Kidney tubule cell (primary cell): ENCODE measurements at places on chromosomes 16 and 17.

- peak; percentile 53 for DNase-seq
Measured at GRCh38 chr17:61475726-61476125, 23.5 kb downstream of the TBX4 start.

DNA sequence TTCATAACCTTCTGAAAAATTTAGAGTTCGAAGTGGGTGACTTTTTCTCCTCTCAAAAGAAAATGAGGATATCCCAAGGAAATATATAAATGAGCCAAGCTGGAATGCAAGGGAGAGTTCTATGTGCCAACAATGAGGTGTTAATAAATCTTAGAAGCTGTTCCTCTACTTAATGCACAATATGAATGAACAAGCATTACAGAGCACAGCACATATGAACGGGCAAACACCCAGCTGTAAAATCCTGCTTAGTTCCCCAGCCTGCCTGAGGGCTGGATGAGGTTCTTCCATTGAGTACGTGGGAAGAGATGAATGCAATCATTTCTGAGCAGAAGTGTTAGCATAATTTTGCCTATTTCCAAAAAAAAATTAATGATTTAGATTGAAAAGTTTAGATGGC, 58.1 kb downstream of the WDR59 start:
- no peak for DNase-seq

DNA sequence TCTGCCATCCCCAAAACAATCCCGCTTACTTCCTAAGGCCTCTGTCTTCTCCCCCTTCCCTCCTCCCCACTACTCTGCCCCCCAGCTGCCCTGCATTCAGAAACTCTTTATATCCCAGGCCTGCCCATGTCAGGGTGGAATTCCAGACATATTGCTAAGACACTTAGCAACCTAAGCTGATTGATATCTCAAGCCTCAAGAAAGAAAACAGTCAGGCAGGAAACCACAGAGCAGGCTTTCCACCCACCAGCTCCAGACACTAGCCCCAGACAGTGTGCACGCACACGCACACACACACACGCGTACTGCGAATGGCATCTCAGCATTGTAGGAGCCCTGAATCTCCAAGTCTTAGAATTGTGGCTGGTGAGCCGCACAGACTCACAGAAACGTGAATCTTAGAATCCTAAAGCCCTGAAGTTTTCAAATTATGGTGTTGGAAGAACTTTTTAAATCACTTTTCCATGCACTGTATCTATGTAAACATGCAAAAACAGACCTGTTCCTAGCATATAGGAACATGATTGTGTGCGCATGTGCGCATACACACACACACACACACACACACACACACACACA, 8.8 kb upstream of the LPCAT2 start:
- DNase-seq, result peak; percentile 96

DNA sequence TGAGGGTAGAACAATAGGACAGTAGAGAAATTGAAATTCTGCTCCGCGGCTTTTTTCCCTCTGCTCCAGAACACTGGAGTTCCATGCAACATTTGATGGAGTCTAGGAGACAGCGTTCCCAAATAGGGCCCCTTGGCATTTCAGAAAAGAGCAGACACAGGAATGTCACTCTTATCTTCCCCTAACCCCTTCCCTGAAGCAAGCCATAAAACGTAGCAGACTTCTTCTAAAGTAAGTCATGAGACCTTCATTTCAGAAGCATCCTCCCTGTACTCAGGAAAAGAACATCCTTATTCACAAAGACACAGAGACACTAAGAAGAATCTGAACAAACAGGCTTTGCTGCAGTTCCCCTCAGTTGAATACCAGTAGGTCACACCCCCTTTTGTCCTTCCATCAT, 296.1 kb upstream of the SOX9 start:
- no peak for DNase-seq

- no peak for DNase-seq
Measured at GRCh38 chr16:48617711-48618148, 7.8 kb upstream of the N4BP1 start.

- no peak for DNase-seq
Measured at GRCh38 chr17:49553676-49554335, 21.9 kb upstream of the NXPH3 start.

DNA sequence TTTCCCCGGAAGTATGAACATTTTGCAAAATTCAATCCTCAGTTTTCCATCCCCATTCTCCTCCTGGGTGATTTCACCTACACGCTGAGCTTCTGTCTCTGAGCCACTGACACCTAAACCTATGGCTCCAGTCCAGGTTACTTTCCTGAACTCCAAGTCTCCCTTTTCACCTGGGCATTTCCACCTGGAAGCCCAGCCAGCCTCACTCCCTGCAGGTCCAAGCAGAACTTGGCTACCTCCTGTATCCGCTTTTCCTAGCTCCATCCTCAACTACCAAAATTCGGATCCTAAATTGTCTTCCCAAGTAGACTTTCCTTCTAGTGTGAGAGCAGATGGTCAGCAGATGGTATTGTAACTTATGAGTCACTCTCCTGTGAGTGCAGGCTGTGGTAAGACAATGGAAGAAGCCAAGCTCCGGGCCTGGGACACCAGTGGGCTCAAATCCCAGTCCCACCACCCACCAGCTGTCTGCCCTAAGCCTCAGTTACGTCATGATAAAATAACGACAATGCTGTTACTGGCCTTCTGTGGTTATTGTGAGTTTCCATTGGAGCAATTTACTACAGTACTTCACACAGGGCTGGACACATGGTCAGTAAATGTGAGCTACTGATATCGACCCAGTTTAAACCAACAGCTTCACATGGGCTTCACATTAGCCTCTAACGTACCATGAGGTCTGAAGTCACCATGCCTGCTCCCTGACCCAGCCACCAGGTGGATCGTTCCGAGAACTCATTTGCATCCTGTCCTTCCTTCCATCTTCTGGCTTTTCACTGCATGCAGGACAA, 33.3 kb downstream of the PECAM1 start:
- no peak for DNase-seq

DNA sequence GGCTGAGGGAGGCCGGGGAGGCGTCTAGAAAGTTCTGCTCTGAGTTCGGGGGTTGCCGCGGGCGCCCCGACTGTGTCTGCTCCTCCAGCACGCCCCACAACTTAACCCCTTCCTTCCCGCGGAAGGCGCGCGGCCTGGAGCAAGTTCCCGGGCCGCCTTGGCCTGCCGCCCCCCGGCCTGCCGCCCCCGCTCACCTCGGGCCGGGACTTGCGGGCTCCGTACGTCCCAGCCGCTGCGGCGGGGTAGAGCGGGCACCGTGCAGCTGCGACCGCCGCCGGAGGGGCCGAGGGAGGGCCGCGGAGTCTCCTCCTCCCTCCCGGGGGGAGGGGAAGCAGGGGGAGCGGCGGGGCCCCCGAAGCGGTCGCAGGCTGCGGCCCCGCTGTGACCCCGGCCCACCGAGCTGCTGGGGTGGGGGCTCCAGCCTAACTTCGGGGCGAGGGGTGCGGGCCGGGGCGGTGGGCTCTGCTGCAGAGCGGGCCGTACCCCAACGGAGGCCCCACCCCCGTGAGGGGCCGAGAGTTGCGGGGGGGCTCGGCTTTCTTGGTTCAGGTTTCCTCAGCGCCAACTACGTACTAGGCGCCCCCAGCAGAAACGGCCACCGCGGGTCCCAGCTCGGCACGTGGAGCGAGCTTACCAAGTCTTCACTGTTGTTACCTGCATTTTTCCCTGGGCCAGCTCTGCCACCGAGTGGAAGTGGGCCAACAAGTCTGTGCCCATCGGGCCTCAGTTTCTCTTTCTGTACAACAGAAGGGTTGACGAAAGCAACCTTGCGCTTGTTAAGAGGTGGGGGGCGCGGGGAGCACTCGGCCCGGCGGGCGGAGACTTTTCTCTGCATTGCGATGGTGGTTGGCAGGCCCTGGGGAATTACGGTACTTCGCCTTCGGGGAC, at the start of gene CCDC102A:
TSS of gene CCDC102A (minus strand) at position 266 of the 888 bp plus-strand sequence. CDS start 7,394 bp downstream, outside the sequence.
- DNase-seq, result peak; percentile 6

DNA sequence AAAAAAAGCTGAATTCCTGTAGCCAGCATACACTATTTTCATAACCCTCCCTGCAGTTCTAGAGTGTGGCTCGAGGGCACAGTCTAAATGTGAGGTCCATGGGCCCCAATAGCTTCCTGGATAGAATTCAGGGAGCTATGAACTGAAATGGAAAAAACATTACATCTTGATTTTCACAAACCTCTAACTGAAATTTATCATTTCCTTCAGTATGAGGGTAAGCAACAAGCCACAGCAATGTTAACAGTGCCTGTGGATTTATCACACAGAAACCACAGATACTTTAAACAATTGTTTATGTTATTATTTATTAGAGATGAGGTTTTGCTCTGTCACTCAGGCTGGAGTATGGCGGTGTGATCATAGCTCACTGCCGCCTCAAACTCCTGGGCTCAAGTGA, 18.2 kb downstream of the TMEM92 start:
- DNase-seq, result no peak

- DNase-seq, result peak; percentile 55
Measured at GRCh38 chr16:72740347-72740746, 307.6 kb downstream of the ZFHX3 start.

DNA sequence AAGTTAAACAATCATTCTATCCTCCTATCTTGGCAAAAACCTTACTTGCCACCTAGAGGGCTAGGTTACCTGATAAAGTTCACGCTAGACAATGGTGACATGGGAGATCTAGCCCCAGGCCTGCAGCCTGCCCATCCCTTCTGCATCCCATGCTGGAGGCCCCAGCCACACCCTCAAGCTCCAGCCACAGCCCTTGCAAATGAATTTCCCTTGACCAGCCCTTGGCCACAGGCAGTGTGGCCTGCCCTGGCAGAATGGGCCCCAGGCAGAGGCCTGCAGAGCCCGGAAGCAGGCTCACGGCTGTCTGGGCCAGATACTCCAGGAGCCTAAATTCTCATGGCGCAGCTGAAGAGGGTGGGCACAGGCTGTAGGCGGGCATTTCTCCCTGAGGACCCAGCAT, 14.9 kb downstream of the WNT3 start:
- DNase-seq, result no peak

GRCh38 chr16:51113236-51114125, 37.6 kb downstream of the SALL1 start:
- DNase-seq, result no peak

DNA sequence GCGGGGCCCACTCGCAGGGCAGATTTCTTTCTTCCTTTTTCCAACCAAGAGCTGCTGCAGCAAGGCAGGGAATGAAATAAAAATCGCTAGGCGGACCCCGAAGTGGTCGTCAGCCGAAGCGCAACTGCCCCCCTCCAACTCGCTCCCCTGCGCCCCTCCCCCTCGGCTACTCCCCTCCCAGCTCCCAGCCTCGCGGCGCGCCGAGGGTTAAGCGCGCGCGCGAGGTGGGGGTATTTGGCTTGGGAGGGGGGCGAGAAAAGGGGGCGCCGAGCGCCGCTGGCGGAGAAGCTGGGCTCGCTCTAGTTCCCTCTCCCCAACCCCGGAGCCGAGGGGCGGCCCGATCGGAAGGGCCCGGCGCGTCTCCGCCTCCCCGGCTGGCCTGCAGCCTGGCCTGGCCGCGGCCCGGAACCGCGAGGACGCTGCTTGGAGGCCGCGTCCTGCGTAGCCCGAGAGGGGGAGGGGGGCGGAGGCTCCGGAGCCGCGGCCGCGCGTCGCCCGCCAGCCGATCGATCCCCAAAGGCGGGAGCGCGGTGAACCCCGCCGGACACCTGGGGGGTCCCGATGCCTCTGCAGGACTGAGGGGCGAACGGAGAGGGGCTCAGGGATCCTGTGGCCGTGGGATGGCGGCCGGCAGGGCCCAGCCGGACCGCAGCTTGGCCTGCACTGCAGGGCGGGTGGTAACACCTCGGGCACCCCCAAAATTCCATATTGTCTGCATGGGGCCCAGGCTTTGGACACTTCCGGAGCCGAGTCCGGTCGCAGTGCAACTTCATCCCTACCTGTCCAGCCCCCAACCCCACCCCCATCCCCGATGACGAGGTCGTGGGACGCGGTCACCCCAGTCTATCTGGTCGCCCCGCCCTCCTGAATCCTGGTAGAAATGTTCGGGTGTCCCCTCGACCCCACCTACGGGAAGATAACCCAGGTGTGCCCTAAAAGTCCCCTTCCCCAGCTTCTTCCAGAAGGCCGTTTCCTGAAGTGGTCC, 4.9 kb upstream of the CBX4 start:
- DNase-seq, result peak; percentile 47

GRCh38 chr17:19867329-19868078, at the start of gene ULK2:
Gene ULK2, minus strand, starts transcription at chr17:19867936. Its CDS starts 519 bp downstream, at chr17:19867417.
- peak; percentile 76 for DNase-seq

- no peak for DNase-seq
Measured at GRCh38 chr17:8506145-8506544, 70.5 kb downstream of the NDEL1 start.

DNA sequence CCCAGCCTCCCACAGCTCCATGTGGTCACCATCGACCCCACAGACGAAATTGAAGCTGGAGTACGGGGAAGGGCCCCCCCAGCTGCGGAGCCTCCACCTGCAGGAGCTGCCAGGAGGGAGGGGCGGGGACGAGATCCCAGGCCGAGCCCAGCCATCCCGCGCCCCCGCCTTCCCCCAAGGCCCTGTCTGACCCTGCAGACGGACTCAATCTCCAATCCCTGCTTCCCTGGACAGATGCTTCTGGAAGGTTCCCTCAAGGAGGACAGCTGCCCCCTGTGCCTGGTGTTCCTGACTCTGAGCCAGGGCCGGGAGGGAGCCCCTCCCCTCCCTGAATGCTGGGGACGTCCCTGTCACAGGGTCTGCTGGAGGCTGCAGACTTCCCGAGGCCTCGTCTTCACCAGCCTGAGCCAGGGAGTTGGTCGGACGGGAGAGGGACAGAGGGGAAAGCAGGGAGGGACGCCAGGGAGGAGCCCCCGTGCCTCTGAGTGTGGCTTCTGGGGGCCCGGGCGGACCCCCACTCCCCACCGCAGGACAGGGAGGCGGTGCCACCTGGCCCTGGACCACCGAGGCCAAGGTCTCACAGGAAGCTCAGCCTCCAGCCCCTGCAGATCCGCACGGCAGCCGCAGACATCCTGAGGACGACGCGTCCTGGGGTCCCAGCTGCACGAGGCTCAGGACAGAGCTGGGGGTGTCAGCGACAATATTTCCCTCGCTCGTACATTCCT, 21.3 kb upstream of the C1QTNF8 start:
- DNase-seq, result no peak

DNA sequence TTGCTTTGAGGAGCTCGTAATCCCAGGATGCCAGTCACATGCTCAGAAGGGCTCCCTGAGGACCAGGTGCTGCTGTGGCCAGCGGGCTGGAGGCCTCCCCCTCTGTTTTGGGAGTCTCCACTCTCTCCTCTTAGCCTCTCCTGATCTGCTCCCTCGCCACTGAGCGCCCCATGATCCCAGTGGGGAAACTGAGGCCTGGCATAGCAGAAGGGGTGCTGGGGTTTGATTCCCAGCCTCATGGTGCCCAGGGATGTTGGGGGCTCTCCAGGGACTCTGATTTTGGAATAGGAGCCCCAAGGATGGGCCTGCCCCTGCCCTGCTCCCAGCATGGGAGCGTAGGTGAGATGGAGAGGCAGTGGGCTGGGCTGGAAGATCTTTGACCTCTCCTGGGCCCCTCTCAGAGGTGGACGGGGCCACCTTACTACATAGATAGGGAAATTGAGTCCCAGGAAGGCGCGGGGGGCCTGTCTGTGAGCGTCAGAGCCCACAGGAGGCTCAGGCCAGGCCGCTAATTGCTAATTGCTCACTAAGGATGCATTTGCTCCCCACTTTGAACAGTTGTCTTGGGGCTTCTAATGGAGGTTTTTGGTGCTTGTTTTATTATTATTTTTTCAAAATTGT, 525 bp upstream of the ADCY7 start:
- no peak for DNase-seq
